Endothelial cell (in vitro differentiated cells): ENCODE measurements at places on chromosomes 11 and 22.

GRCh38 chr11:96241331-96241841 lies 101.6 kb downstream of the MAML2 start:
- no peak for DNase-seq

DNA sequence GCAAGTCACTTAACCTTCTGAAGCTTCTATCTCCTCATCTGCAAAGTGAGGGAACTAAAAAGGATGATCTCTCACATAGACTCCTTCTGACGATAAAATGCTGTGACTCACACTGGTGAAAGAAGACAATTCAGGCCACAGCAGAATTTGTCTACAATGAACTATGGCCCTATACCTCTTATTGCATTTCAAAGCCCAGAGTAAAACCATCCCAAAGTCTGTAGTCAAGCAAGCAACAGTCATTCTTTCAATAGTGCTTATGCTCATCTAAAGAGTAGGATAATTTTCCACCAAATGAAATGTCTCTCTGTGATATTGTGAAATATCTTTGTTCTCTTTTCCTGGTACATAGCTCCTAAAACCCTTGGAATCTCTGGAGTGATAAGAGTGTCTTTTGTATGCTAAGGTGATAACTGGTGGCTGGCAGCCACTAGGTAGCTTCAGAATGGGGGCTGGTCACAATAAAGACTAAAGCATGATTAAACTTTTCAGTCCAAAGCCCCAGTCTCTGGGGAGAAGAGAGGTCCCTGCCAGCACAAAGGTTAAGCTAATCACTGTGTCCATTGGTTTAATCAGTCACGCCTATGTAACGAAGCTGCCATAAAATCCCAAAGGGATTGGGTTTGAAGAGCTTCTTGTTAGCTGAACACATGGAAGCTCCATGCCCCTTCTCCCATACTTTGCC lies 30.8 kb downstream of the SYTL2 start:
- DNase-seq, result no peak

DNA sequence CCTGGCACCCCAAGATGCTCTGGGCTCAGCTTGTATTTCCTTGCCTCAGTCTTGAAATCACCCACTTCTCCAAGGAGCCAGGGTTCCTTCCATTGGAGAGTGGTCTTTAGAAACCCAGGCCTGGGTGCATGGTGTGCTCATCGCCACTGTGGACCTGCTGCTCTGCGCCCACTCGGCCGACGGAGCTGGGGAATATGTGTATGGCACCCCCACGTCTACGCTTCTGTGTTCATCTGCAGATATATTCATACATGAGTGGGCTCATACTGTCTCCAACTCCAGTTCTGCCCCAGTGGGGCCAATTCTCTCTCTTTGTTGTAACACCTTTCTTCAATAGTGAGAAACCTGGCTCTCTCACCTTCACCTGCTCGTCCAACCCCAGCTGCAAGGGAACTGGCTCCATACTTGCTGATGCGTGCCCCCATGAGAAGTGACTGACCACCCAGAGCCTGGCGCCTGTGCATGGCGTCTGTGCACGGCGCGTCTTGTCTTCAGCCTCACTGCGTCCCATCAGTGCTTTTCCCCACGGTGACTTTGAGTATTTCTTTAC lies 39.8 kb downstream of the KCNQ1 start:
- DNase-seq, result no peak

DNA sequence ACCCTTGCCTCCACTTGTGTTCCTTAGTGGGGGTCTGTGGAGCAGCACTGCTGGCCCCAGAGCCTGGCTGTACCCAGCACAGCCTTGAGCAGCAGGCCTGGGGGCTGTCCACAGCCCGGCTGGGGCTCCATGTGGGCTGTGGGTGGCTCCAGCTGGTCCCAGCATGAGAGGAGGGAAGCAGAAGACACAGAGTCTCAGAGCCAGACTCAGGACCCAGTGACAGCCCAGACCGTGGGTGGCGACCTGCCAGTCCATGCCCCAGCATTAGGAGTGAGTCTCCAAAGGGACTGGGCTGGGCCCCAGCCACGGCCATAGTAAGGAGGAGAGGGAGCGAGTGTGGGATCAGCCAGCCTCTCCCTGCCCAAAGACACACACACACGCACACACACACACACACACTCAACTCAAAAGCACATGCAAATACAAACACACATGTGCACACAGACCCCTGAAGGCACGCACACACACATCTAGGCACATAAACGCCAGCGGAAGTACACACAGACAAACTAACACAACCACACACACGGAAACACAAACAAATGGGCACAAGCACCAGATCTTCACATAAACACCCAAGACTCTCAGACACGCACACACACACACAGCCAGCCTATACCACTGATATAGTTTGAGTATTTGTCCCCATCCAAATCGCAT lies 16.7 kb upstream of the LRRC10B start:
- no peak for DNase-seq

DNA sequence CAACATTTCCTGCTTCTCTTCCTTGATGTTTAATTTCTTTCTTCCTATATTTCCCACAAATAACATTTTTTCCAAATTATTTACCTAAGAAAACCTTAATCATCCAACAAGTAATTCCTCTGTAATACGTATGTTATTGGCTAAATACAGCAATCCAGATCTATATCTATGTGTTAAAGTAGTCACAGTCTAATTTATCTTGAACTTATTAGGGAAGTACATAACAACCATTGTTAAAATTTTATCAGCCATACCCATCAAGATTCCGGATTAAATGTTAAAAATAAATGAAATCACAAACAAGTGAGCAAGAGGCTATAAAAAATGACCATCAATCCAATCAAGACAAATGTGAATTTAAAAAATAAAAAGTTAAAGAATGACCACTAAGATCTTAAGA lies 36.5 kb downstream of the RRAS2 start:
- DNase-seq, result no peak

DNA sequence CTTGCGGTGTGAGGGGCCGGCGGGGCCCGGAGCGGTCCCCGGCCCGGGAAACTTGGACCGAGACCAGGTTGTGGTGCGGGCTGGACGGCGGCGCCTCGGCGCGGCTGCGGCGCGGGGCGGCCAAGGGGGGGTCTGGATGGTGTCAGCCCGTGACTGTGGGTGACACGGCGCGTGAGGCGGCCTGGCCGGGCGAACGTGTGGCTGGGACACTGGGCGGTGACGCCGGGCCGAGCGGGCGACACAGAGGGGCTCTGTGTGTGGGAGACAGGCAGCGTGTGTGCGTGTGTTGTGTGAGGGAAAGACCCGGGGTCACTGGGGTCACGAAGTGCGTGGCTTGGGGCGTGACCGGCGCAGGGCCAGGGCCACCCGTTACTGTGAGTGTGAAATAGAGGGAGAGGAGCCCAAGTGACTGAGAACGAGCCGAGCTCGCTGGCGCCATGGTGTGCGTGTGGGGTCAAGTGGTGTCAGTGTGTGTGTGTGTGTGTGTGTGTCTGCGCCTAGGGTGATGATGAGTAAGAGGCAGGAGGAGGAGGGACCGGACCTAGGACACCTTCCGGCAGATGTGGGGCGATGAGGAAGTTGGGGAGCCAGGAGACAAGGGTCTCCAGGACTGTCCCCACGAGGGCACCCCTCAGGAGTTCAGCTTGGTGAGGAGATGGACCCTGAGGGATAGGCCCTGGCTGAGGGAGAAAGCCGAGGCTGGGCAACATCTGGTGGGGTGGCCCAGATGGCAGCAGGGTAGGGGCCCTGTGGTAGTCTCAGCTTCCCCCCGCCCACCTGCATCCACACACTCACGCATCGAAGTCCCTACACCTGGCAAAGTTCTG lies 817 bp downstream of the RELT start:
- no peak for DNase-seq

DNA sequence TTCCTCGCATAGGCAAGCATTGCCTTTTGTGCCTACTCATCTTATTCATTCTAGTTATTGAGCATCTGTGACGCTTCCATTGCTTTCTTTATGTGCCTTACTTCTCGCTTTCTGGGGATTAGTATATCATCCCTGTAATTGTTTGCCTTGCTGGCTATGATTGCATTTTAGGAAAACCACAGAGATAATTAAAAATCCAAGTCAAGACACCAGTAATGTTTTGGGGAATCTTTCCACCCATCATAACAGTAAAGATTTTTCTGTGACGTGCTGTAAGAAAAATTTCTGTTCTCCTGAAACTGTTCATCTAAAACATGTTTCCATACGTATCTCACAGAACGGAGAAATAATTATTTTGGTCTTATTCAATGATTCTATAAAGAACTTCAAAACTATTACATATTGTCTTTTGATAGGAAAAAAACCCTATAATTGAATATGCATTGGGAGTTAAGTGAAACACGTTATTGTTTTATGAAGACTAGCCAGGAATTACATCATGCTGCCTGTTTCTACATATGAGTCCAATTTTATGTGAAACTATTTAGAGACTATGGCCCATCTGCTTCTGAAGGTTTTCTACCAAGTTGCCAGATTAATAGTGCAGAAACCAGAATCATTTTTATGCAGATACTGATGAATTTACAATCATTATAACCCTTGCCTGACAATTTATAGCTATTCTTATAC lies 133.7 kb upstream of the FIBIN start:
- DNase-seq, result no peak

DNA sequence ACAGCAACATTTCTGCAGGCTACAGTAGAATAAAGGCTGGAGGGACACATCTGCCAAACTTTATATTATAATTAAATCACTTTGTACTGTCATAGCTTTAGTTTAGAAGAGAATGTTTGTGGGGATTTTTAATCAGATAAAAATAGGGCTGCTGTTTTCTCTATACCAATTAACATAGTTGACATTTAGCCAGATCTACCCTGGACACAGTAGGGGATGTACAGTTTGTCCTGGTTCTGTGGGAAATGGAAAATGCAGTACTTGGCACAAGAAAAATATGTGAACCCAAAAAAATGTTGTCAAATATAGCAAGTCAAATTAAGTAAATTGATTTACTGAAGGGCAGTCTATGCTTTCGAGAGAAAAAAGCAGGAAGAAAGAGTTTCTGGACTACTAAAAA lies 20.8 kb upstream of the PICALM start:
- no peak for DNase-seq

- no peak for DNase-seq
Observed at GRCh38 chr11:12150831-12151382, 40.5 kb downstream of the MICAL2 start.

- DNase-seq, result no peak
Observed at GRCh38 chr22:48578138-48579042, 1249.3 kb downstream of the BRD1 start.

GRCh38 chr11:115720602-115721245 lies 216.5 kb upstream of the CADM1 start:
- DNase-seq, result no peak

DNA sequence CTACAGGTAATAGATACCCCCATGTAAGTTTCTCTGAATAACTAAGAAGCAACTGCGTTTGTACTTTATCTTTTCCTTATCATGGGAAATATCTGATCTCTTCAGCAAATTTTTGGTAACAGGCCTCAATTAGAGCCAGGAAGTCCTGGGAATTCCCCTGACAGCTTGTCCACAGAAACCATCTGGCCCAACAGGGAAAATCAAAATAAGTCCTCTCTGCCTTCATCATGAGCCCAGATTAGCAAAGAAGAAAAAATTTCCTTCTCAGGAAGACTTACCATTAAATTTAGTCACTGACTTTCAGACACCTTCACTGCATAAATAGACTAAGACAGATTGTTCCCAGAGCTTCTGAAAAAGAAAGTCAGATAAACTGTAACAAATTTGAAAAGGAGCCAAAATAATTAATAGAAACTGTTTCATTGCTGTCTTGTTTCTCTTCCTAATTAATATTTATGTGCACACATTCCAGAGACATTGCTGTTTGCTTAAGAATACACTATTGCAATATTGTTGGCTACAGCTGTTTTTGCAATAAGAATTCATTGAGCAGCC lies 278.1 kb upstream of the FAT3 start:
- DNase-seq, result no peak

DNA sequence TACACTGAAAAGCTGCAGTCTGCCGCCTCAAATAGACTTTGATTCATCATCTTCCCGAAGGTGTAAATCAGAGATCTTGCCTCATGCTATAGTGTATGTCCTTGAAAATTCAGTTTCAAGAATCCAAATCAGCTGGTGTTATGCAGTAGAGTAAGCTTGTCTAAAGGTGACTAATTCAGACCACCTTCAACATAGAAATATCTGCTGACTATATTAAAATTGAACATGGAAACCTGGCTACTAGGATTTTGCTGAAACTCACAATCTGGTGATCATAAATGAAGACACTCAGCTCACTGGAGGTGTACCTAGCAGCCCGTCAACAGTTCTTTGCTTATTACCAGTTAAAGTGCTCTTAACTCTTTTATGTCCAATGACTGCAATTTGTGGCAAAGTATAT lies 266.6 kb downstream of the CADM1 start:
- DNase-seq, result no peak

DNA sequence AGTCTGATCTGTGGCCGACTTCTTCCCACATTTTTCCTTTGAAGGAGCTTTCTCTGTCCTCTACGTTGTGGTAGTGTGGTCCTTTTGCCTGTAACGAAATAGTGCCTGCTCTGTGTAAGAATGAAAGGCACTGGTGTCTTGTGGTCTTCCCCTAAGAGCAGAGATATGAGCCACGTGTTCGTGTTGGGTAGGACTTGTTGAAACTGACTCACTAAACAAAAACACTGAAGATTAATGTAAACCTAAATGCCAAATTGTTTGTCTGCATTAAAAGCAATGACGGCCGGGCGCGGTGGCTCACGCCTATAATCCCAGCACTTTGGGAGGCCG lies 10.1 kb upstream of the RPS3 start:
- DNase-seq, result no peak

DNA sequence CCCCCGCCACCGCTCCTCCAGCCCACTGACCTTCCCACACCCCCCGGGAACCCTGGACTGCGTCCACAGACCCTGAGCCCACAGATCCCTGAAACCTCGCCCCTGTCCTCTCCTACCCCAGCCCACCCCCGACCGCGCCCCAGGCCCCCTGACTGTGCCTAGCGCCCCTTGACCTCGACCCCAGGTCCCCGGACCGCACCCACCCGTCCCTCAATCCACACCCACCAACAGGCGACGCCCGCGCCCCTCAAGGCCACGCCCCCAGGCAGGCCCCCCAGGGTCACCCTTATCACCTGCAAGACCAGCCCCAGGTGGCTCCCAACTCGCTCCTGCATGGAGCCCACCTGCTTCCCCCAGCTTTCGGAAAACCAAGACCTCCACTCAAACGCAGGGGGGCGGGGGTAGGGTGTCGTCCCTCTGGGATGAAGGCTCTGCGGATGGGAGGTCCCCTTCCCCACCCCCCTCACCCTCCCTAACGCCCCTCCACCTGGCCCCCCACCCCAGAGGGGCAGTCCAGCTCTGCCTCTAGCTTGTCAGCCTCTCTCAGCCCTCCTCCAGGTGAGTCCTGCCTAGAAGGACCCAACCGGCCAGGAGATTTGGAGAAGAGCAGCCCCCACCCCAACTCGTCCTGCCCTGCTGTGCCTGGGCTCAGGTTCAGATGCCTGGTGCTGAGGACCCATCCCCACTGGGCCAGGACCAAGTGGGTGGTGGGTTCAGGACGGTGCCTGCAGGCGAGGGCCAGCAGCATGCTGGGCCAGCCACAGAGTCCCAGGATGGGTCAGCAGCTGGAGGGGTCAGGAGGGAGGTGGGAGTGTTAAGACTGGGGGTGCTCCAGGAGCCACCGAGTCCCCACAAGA lies 3.1 kb upstream of the IL17REL start:
- no peak for DNase-seq

- no peak for DNase-seq
Observed at GRCh38 chr11:86710936-86711335, 38.5 kb upstream of the ME3 start.

- no peak for DNase-seq
Observed at GRCh38 chr11:75565221-75565814, 3.3 kb downstream of the SERPINH1 start.
